ENCODE measurements at places on chromosomes 2 and 18. TPM values are rescaled to one million over a fixed set of nuclear protein-coding genes. Genes with fewer than 3 reads are reported as not detected.

DNA sequence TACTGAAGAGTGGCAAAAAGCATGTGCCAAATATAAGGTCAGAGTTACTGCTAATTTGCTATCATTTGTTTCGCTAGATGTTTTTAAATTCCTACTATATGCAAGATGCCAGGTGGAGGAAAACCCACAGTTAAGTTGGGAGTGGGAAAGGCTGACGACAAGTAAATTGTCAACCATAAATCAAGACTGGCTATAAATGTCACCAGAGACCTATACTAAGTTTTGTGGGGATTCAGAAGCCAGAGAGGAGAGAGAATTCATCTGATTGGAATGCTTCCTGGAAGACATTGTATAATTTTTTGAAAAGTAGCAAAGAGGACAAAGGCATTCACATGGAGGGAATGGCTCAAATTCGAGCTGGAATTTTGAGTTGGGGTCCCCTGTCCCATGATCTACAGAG lies 64.3 kb downstream of the CFAP221 start:
- H3K27me3 ChIP-seq, result no peaks in the 10 kb centered on the region
- DNase-seq, result no peak
- no peaks in the 10 kb centered on the region for H3K36me3 ChIP-seq
- no peak overlapping the region for H3K4me3 ChIP-seq
- H3K27ac ChIP-seq, result no peak overlapping the region

- DNase-seq, result no peak
- H3K27ac ChIP-seq, result no peak overlapping the region
- H3K36me3 ChIP-seq, result no peaks in the 10 kb centered on the region
Observed at GRCh38 chr2:215454519-215455246, 18.8 kb upstream of the FN1 start.

DNA sequence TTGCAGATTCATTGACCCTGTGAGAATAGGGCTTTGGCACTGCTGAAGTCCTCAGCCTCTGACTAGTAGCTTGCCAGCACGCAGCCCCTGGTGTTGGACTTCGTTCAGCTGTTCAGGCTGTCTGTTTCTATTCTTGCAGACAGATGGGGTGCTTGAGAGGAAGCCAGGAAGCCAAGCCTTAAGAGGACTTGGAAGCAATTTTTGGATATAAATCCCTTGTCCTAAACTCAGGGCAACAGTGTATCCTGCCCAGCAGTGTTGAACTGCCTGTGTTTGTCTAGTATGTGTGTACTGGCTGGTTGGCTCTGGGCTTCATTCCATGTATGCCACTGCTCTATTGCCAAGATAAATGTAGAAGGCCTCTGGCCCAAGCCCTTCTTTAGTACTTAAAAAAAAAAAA lies 108.6 kb downstream of the COMMD1 start:
- no peaks in the 10 kb centered on the region for H3K4me1 ChIP-seq
- no peaks in the 10 kb centered on the region for H3K27me3 ChIP-seq
- no peak for DNase-seq
- H3K4me3 ChIP-seq, result no peak overlapping the region
- no peak overlapping the region for H3K27ac ChIP-seq

The SAG gene
- not detected for total RNA-seq

Measured in tibial nerve (tissue), 4 donors.